ENCODE measurements at places on chromosomes 7 and 10.

DNA sequence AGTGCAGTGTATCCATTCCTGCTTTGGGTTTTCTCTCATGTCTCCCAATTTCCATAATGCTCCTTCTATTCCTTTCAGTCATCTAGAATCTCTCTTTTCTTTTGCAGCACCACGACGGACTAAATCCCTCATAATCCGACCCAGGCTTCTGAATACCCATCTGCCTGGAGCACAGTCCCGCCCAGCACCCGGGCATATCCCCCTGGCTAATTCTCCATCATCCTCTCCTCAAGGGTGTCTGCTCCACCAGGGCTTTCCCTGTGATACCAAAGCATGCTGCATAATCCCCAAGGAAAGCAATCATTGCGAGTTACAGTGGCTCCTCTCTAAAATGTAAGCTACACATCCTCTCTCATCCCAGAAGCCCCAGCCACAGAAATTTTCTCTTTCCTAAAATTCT, 321.9 kb downstream of the CCDC3 start:
- DNase-seq = no peak

- DNase-seq = no peak
Measured at GRCh38 chr7:31053986-31054385, 1.9 kb downstream of the ADCYAP1R1 start.

- DNase-seq = no peak
Measured at GRCh38 chr10:35795131-35795824, 153.2 kb upstream of the FZD8 start.

- DNase-seq = no peak
Measured at GRCh38 chr7:15669443-15670090, 16.9 kb downstream of the MEOX2 start.

- DNase-seq = no peak
Measured at GRCh38 chr7:16409777-16410176, 11.6 kb downstream of the CRPPA start.

DNA sequence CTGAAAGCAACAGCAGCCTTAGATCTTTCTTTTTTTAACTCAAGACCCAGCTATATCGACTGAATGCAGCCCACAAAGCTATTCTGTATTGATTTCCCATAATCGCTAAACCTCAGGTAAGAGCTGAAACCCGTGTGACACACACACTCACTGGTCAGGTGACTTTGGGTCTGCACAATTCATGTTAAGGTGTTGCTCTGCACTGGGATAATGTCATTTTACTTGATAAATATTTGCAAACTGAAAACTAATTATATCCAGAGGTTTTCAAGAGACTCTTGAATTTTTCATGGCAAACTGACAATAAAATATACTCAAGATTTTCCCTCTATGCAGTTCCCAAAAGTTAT, 33.1 kb downstream of the SCRN1 start:
- DNase-seq = no peak

- DNase-seq = no peak
Measured at GRCh38 chr7:139339025-139339424, 2.1 kb upstream of the FMC1 start.

- DNase-seq = peak; percentile 13
Measured at GRCh38 chr10:71213127-71213621, 804 bp downstream of the UNC5B start.

GRCh38 chr10:19421674-19422073, 373.1 kb downstream of the MALRD1 start:
- DNase-seq = no peak

DNA sequence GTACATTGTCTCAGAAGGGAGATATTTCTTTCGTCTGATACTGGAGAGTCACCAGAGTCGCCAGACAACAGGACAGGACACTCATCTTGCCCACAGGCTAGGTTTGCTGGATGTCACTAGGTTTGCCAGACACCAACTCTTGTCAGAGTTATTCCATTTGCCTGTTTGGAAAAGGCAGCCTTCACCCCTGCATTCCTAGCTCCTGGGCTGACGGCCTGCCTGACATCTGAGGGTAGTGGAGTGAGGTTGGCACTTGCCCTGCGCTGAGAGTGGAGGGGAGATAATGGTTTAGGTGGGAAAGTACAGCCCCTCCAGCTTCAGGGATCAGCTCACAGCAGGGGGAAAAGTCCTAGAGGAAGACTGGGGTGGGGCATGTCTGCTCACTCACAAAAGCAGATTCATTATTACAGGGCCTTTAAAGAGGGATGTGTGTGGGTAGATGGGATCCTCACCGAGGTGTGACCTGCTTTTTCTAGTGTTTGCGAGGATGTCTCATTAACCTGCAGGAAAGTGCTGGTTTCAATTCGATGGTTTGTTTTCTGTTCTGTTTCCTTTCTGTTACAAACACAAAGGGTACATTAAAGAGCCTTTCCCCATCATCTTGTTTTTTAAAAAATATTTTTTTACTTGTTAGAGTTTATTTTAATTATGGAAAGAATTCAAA, 79.3 kb upstream of the TNS3 start:
- no peak for DNase-seq

- peak; percentile 5 for DNase-seq
Measured at GRCh38 chr10:50740293-50740648, 535 bp downstream of the ASAH2B start.

DNA sequence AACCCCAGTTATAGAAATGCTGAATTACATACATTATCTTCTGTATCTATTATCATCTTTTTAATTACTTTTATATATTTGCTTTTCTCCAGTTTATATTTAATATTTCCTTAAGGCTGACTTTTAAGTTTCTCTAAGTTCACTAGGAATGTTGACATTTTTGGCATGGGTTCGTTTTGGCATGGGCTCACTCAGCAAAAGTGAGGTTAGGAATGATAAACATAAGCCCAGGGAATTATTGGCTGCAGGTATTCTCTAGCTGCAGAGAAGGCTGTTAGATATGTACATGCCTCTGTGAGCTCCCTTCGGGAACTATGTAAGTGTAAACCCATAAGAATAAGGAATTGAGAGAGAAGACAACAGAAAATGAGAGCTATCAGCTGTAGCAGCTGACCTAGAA, 63.6 kb upstream of the RAB18 start:
- no peak for DNase-seq

DNA sequence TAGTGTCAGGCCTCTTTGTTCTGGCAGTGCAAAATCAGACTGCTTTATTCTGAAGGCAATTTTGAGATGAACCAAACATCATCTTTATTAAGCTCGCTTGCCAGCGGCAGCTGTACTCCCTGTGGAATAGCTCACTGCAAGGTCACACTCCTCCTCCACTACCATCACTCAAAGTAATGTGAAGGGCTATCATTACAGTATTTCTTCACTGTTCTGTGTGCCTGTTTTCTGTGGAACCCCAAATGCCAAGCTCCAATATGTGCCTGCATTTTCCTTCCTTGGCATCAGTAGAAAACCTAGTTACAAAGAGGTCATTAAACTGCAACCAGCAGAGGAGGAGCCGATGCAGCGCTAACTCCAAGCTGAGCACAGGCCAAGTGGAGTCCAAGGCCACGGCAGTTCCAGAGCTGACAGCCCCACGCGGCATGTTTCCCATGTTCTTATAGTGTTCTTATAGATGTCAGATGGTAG, 21.4 kb downstream of the BCCIP start:
- DNase-seq = no peak

- DNase-seq = no peak
Measured at GRCh38 chr7:157738066-157738460, 401.3 kb downstream of the DNAJB6 start.

- no peak for DNase-seq
Measured at GRCh38 chr10:63462442-63462841, 3.3 kb downstream of the JMJD1C start.

DNA sequence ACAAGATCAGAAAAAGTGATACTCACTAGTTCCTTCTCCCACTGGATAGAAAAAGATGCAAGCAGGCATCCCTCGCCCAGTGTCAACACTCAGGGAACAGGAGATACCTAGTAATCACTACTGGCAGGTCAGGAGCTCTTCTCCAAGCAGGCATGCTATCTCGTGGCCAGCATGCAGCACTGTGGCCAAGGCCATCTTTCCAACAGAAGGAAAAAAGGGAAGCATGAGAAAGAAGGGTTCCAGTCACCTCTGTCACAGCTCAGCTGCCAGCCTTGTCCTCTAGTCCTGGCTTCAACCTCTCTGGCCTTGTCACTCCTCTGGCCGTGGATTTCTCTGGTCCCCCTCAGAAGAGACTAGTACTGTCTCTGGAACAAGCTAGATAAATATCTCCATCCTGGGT, 45.3 kb downstream of the DLG5 start:
- DNase-seq = no peak

DNA sequence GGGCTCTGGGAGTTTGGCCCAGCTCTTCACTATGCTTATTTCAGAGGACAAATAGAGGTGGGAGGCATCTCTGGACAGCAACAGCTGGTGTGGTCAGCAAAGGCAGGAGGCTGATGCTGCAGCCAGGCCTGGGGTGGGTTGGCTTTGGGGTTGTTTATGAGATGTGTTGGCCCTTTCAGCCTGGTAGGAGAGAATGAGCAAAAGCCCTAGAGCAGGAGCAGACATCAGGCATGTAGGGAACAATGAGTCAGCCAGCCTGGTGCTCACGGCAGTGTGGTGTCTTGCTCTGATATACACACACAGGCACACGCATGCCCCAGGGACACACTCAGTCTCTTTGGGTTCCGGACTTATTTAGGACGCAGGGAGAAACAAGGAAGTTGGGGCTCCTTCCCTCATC, 157.1 kb downstream of the PRKCQ start:
- peak; percentile 55 for DNase-seq

DNA sequence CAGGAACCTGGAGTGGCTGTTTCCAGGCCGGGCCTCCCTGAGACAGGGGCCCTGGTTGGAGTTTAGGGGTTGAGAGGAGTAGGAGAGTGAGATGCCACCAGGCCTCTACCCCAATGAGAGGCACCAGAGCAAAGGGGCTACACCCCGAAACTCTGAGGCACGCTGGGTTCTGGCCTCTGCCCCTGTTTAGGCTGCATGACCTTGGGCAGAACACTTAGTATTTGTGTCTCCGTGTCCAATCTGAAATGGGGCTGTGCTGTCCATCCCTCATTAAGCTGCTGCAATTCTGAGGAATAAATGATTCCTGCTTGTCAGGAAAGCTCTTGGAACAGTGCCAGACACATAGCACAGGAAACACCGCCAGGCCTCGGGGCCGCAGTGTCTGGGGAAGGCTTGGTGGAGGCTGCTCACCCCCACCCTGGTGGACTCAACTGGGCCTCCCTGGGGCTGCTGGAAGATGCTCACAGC, 40.5 kb upstream of the SAMD8 start:
- no peak for DNase-seq

- no peak for DNase-seq
Measured at GRCh38 chr10:97573672-97574071, 1.1 kb downstream of the ANKRD2 start.

DNA sequence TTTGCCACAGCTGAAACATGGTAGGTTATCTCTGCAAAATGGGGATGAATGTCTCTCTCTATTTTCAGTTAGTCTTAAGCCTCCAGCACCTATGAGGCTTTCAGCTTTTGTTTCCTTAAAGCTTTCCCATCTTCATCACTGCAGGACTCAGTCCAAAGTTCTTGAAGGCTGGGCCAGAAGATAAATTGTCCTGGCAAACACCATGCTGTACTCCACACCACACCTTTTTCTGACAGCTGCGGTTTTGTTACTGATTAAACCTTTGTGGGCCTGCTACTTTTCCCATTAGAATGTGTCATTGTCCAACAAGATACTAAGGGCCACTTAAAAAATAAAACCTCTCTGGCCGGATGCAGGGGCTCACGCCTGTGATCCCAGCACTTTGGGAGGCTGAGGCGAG, 87.2 kb upstream of the A1CF start:
- DNase-seq = no peak

Data from stimulated activated CD8-positive, alpha-beta memory T cell treated with anti-CD3 and anti-CD28 coated beads, Interleukin-15, amount 100 ng/mL, for 48 hours (primary cell).